ENCODE measurements at places on chromosomes 5 and 9.

GRCh38 chr5:54821445-54822323 lies 163.7 kb downstream of the ESM1 start:
- no peak for DNase-seq

- no peak for DNase-seq
These were observed 362.9 kb upstream of the TLE4 start for GRCh38 chr9:79208791-79209396.

- no peak for DNase-seq
These were observed 42.7 kb downstream of the TENT4A start for GRCh38 chr5:6755941-6756340.

- DNase-seq: no peak
These were observed 97.8 kb upstream of the C5orf63 start for GRCh38 chr5:127170918-127171600.

GRCh38 chr5:170408226-170408625 lies 19.1 kb upstream of the KCNMB1 start:
- no peak for DNase-seq

DNA sequence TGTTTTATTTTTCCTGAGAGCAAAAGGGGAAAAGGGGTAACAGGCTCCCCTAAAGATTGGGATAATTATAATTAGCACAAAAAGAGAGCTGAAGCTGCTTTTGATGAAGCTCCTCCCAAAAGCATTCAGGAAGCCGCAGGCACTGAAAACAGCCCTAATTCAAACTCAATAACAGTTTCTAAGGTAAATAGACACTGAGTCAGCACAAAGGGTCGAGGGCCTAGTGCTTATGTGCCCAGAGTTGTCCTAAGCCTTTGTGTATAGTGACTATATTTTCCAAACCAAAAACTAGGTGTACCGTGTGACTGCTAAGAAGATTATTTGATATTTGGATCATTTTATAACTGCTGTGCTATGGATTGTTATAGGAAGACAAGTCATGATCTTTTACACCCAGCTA lies 67.7 kb downstream of the HMHB1 start:
- DNase-seq: no peak

- DNase-seq: no peak
These were observed 21.2 kb downstream of the NSUN2 start for GRCh38 chr5:6611334-6612256.

DNA sequence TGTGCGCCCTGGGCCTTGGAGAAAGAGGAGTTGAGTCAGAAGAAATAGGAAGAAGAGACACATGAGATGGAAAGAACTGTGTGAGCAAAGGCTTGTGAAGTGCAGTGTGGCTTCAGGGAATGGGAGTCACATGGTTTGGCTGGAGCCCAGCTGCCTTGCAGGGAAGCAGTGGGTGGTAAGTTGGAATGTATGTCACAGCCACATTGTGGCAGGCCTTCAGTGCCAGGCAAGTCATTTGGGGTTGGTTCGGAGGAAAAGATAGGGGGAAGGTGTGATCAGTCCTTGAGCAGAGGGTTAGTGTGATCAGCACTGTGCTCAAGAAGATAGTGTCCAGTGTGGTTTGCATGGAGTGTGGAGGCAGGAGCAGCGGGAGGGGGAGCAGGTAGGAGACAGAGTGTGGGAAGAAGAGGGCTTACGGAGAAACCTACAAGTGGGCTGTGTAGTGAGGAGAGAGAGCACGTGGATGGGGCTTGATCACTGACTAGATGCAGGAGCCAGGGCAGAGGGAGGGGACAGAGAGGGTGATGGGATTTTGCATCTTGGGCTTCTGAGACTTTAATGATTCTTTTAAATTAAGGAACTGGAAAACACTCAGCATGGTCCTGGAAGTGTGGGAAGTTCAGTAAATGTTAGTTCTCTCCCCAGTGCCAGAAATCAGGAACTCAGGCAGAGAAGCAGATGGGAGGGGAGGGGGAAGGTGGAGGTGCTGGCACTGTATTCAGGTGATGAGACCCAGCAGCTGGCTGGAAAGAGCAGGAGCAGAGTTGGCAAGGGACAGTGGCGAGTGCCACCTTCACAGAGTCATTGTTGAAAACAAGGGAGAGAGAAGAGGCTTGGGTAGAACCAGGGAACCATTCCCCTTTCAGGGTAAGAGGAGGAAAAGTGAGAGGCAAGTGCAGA lies 46.6 kb downstream of the ARHGAP26 start:
- no peak for DNase-seq

DNA sequence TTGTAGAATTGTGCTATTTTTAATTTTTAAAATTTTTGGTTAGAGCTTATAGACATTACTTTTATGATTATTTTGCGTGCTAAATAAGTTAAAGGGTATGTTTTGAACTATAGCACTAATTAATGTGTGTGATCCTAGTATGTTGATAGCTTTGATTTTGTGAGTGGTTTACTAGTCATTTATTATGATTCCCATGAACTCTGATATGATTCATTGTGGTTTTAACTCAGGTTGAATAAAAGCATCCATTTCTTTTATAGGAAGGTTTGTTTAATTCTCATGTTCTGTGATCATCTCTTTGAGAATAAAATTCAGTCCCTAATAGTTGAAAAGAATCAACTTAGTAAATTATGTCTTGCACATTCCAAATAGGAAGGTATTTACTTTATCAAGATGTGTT lies 22.5 kb downstream of the C5orf22 start:
- no peak for DNase-seq

DNA sequence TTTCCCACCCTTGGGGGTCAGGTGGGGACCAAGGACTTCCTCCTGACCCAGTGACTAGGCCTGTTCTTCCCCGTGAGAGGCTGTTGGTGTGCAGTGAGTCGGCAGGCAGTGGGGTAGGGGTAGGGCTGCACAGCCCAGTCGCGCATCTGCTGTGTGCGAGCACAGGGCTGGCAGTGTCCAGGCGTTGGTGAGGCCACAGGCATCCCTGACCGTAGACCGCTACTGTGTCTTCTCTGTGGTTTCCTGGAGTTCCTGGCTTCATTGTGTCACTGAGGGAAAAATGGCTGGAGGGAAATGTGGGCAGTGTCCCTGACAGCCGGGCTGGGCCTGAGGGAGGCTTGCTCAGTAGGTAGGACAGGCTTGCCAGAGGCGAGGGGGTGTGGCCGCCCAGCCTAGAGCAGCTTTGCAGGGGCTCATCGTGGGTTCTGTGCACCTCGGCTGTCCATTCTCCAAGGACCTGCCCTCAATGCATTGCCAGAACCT lies 95.4 kb downstream of the CACNA1B start:
- DNase-seq: no peak

GRCh38 chr5:51632027-51632426 lies 248.8 kb downstream of the ISL1 start:
- DNase-seq: no peak

- DNase-seq: no peak
These were observed 123.7 kb upstream of the ANKH start for GRCh38 chr5:14995229-14995628.

GRCh38 chr9:14863402-14863801 lies 46.8 kb downstream of the FREM1 start:
- no peak for DNase-seq

DNA sequence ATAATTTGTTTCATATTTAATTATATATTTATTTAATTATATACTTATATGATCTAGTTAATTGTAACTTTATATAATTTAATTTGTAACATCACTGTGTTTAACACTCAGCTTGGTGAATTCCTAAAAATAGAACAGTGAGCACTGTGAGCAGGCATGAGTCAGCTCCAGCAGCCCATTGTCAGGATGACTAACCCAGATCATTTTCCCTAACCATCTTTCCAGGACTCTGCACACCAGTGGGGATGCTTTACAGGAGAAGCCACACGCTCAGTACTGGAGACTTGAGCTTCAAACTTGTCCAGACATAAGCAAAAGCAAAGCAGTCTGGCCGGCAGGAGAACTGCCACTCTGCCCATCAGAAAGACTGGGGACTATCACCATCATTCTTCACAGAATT lies 446.2 kb upstream of the TRPC7 start:
- no peak for DNase-seq

DNA sequence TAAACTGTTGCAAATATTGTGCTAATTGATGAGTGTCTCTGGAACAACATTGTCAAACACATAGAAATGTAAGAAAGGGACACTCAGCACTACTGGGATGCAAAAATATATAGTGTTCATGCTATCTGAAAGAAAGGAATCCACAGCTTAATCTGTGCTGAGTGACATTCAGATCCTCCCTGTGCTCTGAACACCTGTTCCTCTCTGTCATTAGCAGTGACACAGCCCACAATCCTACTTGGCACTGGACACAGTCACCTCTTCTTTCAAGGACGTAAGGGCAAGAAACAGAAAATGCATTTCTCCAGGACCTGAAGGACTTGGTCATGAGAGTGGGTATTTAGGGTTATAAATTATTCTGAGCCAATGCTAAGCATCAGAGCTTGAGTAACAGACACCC lies 121.4 kb upstream of the SV2C start:
- no peak for DNase-seq

- no peak for DNase-seq
These were observed 68.5 kb upstream of the MYO10 start for GRCh38 chr5:17004441-17005106.

DNA sequence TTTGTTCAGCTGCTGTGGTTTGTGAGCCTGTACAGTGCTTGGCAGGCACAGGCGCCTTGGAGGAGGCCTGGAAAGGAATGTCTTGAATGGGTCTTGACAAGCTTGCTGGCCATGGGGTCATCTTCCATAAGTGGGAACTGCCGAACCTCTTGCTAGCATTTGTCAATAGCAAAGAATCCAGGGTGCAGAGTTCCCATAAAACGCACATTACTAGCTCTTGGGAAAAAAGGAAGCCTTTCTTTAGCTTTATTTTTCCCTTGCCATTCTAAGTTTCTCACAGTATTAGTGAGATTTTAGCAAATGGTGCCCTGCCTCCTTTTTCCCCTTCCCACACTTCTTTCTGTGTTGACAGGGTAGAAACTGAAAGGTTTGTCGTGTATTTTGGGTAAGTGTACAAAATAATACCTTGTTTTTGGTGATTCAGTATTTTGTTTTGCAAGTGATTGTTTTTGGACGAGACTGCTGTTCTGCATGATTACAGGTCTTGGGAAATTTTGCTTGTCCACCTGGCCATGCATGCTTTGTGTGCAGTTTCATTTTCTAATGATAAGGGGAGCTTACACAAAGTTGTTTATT lies 82.0 kb downstream of the ADGRV1 start:
- no peak for DNase-seq

GRCh38 chr5:16931334-16932110 lies 4.6 kb downstream of the MYO10 start:
- DNase-seq: no peak

GRCh38 chr9:80492221-80492620 lies 920.5 kb downstream of the TLE4 start:
- no peak for DNase-seq

DNA sequence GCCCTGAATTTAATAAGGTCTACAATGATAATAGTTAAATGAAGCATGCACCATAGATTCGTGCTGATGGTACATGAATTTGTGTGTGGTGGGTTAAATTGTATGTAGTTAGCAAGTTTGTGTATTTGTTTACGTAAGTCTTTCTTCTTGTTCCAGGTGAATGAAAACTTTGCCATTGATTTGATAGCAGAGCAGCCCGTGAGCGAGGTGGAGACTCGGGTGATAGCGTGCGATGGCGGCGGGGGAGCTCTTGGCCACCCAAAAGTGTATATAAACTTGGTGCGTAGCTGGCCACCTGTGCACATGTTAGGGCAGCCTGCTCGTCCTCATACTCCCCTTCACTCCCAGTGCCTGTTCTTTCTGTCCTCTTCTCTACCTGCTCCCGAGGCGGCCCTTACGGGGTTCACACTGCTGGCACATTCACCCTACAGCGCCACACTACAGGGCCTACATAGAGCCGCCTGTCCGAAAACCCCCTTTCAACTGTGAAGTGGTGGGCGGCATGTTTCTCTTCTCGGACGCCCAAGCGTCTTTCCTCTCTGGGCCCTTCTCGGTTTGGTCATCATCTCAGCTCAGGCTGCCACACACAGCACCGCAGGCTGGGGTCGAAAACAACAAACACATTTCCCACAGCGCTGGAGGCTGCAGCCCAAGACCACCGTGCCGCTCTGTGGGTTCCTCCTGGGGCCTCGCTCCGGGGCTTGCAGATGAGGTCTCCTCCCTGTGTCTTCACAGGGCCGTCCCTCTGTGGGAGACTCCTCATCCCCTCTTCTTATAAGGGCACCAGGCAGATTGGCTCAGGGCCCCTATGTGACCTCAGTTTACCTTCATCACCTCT lies 13.2 kb downstream of the NDUFS6 start:
- DNase-seq: no peak

- no peak for DNase-seq
These were observed 271.0 kb downstream of the PRR16 start for GRCh38 chr5:120735076-120735475.

- no peak for DNase-seq
These were observed 55.7 kb downstream of the ARL15 start for GRCh38 chr5:54254482-54255198.

DNA sequence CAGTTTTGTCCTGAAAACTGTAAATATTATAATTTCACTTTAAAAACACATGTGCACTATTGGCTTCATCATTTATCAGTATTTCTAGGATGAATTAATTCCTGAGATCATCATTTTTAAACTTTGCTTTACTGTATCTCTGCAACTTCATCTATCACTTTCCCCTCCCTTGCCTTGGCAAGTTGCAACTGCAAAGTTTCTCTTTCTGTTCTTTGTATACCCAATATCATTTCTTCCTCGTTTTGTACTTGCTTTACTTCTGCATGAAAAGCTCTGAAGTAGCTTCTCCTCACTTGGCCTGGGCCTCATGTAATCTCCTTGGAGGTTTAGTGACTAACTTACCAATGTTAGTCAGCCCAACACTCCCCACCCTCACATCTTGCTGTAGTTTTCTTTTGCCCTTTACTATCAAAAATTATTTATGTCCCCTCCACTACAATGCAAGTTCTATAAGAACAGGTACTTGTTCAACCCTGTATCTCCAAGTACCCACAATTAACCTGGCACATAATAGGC lies 12.8 kb downstream of the C5orf63 start:
- no peak for DNase-seq

GRCh38 chr5:98103807-98104206 lies 669.7 kb upstream of the RGMB start:
- no peak for DNase-seq

- DNase-seq: peak; percentile 22
These were observed 420 bp downstream of the BOD1 start for GRCh38 chr5:173615884-173616576.

GRCh38 chr5:544675-545355 lies 20.6 kb upstream of the SLC9A3 start:
- no peak for DNase-seq

DNA sequence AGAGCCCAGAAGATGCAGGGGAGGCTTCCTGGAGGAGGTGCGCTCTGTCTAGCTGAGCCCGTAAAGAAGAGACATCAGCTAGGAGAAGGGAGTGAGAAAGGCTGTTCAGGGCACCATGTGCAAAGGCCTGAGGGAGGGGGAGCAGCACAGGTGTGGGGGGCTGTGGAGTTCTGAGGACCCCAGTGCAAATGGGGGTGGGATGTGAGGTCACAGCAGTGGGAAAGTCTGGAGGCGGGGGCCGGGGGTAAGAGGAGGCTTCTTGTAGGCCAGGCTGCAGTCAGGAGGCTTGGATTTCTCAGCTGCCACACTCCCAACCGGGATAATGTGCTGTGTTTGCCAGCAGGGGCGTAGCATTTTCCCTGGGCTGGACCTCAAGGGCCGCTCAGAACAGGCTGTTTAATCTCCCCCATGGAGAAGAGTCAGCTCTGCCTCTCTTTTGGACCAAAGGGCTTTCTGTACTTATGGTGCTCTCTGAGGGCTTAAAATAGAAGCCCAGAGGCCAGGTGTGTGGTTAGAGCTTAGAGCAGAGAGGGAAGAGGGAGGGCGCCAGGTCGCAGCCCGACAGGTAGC lies 5.7 kb downstream of the NEURL1B start:
- DNase-seq: no peak

GRCh38 chr5:37116359-37116758 lies 132.8 kb downstream of the CPLANE1 start:
- DNase-seq: no peak

Measured in activated CD8-positive, alpha-beta memory T cell treated with anti-CD3 and anti-CD28 coated beads for 48 hours (primary cell).